ENCODE measurements at places on chromosomes 1 and 21.

GRCh38 chr1:180156631-180157091, 2.0 kb downstream of the QSOX1 start:
- peak; percentile 41 for DNase-seq

- DNase-seq: no peak
These were observed 28.3 kb upstream of the PPM1J start for GRCh38 chr1:112743174-112744008.

DNA sequence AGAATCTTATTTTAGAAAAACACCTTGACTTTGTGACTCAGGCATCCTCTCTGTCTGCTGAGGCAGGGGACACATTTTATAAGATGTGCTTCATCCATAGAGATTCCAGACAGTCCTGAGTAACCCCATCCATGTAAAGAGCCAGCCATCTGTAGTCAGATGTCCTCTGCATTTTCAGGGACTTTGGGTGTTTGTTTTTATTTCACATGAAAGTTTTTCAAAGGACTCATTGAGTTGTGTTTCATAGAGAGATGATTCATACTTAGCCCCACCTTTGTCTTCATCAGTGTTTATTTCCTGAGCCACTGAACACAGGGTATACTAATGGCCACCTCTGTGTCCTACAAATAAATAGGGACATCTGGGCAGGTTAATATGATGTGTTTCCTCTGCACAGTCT, 280.4 kb downstream of the CACNA1E start:
- no peak for DNase-seq

- no peak for DNase-seq
These were observed 201.7 kb downstream of the NRIP1 start for GRCh38 chr21:14862794-14863720.

DNA sequence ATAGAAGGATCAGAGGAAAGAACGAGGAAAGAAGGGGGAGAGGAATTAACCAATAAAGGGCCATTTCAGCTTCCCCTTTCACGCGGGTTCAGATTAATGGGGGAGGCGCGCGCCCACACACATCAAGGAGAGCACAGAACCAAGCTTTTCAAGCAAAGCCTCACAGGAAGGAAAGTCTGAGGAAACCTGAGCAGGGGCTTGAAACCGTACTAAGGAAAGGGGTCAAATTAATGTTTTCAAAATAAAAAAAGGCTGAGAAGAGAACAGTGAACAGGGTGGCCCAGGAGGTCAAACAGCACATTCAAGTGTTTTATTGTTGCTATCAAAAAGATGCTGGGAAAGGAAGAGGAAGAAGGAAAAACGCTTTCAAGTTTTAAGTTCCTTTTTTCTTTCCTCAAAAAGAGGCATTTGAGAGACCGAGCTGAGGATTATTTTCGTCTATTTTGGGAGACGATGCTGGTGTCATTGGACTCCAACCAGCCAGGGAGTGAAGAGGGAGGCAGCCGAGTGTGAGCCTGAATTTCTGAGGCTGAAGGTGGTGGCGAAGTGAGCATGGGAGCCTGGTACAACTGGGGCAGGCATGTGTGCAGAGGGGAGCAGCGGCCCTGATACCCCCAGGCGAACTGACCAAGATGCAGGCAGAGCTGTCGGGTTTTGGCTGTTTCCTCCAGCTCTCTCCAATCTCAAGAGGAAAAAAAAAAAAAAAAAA, 88.4 kb downstream of the PROX1 start:
- DNase-seq: no peak

GRCh38 chr1:94250341-94250740, 13.0 kb upstream of the ARHGAP29 start:
- DNase-seq: no peak

All from AG09309 (cell line).